ENCODE measurements at places on chromosomes 2 and 18.

- DNase-seq, result no peak
Observed at GRCh38 chr2:2846332-2847208, 515.5 kb upstream of the MYT1L start.

- peak; percentile 49 for DNase-seq
Observed at GRCh38 chr2:64730551-64731262, 77.0 kb upstream of the SERTAD2 start.

GRCh38 chr2:40680547-40680946 lies 228.7 kb upstream of the SLC8A1 start:
- no peak for DNase-seq

DNA sequence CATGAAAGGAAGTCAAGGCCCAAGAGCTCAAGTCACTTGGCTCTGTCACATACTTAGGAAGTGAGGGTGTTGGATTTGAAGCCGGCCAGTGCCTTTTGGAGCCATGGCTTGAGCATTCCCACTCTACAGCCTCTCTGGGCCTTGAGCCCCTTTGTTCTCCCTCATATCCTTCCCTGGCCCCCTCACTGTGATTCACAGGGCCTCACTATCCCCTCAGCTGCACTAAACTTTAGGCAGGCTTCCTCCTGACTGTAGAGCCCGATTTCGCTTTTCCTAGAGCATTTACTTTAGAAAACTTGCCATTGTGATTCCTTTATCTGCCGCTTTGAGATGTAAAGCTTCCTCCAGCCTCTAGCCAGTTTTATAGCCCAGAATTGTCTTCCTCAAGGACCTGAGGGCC lies 107.6 kb downstream of the FBXO15 start:
- DNase-seq, result no peak

GRCh38 chr2:237593596-237594320 lies 3.2 kb upstream of the RAB17 start:
- DNase-seq, result no peak

DNA sequence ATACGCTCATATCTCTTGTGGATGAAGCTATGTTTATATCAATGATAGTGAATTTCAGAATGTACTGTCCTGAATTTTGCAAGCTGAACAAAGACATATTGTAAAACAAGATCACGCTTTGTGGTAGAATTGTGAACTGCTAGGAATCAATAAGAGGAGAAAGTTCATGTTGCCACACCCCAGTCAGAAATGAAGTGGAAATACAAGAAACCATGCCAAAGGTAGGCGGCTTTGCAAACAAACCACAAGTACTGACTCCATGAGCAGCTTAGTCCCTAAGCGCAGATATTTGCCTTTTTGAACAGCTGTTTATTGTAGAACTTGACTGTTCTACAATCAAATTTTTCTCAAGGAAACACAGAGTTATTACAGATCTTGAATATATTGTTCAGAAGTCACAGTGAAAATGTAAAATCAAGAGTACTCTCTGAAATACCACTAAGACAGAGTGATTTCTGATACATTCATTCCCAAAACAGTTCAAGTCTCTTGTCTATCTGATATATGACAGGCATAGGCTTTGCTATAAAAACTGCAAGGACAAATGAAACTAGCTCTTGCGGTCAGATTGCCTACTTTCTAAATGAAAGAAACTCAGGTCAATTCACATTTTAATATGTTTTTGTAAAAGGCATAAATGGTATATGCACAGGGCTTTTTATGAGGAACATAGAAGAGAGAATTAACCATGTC lies 120.9 kb upstream of the CDH19 start:
- no peak for DNase-seq

DNA sequence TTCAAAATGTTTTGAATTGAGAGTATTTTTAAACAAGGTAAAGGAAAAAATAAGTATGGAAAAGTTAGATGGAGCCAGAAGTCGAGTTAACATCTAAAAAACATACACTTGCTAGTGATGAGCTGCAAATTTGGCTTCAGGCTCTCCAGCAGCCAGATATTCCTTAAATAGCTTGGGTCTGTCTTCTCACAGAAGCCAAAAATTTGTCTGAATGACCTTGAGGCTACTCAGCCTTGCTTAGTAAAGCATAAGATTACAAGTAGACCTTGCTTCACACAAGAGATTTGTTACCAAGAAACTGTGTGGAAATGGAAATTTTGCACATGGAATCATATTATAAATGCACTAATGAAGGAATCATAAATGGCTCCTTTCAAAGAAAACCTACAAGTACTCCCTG lies 40.8 kb upstream of the GRB14 start:
- DNase-seq, result no peak
